Fibroblast of mammary gland (primary cell): ENCODE measurements at places on chromosomes 6 and 20.

DNA sequence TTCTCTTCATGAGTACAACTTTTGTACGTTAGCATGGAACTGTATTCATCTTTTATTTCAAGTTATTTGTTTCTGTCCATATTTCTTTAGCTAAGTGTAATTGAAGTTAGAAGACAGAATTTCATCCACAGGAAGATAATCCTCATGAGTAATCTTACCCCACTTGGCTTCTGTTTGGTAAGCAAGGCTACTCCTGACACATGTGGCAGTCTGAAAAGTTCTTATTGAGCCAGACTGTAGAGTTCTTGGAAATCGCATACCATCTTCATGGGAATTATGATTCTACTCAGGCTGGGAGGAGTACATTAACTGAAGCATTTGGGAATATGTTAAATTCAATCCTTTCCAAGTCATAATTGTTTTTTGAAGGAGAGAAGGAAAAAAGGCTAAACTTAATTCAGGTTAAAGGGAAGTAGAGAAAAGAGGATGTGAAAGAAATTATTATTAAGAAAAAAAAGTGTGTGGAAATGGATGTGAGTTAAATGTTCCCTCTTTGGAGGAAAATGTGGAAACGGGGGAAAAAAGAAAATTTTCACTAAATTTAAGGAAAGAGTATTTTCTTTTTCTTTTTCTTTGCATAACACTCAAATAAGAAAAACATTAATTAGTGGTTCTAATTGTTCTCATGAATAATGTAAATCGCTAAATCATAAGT is 41.5 kb upstream of the TENT5A start:
- peak; percentile 76 for DNase-seq

- no peak for DNase-seq
Measured at GRCh38 chr6:36499918-36500317, 47.4 kb downstream of the STK38 start.

- peak; percentile 47 for DNase-seq
Measured at GRCh38 chr6:15389084-15389764, 143.4 kb downstream of the JARID2 start.

- peak; percentile 11 for DNase-seq
Measured at GRCh38 chr6:49082611-49083010, 380.4 kb downstream of the MMUT start.

GRCh38 chr6:138309695-138310094 is 68.0 kb upstream of the SMIM28 start:
- DNase-seq = no peak

- no peak for DNase-seq
Measured at GRCh38 chr6:71015392-71015791, 58.5 kb upstream of the B3GAT2 start.

DNA sequence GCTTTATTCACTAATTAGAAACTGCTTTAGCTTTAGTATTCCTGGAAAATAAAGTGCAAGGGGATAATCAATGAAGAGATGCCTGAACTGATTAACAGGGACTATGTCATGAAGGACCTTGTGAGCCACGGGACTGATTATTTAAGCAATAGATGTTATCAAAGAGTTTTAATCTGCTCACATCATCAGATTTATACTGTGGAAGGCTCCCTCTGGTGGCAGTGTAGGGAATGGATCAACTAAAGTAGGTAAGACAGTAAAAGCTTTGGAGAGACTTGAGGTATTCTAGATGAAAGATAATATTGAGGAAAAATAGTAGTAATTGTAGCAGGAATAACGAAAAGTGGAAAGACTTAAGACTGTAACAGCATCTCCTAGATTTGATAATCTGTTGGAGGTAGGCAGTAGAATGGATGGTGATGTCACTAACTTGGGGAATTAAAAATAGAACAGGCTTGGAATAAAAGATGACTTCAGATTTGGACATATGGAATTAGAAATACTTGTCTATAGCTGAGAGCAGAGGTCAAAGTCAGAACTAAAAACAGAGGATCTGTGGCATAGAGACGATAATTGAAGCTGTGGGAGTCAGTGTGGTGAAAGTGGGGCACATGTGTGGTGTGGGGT is 80.3 kb upstream of the HTR1E start:
- peak; percentile 39 for DNase-seq

DNA sequence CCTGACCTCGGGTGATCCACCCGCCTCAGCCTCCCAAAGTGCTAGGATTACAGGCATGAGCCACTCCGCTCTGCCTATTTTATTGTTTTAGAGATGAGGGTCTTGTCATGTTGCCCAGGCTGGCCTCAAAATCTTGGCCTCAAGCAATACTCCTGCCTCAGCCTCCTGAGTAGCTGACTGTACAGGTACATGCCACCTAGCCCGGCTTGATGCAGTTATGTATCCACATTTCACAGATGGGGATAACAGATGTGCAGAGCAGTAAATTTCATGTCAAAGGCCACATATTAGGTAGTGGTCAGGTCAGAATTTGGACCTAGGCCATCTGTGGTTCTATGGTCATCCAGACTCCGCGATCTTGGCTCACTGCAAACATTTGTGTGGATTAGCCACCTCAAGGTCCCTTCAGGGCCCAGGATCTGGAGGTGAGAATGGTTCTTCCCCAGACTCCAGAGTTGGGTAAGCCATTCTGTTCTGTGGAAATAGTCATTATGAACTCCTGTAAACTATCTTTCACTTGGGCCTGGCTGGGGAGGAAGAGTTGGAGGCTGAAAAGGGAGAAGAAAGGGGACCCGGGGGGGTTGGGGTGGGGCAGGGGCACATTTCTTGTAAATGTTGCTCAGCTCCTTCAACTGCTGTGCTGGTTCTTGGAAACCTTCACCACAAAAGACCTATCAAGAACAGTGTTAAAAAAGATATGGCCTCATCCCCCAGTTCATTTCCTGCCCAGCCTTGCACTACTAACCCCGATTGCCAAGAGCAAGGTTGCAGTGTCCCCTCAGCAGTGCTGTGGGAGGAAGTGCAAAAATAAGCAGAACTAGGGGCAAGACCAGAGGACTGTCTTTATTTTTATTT is 13.0 kb downstream of the PIM1 start:
- no peak for DNase-seq

DNA sequence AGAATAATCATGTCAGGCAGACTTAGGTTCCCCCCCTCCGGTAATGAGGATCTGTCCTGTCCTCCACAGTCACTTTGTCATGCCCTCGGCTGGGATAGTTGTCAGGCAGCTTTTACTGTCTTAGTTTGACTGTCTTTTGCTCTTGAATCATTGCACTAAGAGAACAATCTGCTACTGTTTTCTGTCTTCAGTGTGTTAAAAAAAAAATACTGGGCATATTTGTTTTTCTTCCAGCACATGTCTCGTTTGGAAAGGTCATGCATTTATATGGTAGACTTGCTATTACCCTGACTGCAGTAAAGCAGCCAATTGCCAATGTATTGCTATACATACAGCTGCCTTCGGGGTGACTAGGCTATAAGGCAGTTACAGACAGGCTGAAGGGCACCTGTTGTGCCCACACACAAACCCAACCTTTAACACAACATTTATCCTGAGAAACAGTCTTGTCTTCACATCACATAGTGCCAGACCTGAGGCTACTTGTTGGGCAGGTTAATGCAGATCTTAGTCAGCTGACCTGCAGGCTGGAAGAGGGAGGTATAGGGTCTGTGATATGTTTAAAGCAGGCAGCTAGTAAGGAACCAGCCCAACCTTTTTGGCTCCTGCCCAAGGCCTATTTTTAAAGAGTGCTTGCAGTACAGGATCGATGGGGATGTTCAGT is 26.7 kb downstream of the ARFGEF3 start:
- no peak for DNase-seq

- DNase-seq = no peak
Measured at GRCh38 chr6:143505111-143505510, 6.4 kb downstream of the FUCA2 start.

- DNase-seq = peak; percentile 18
Measured at GRCh38 chr6:103122766-103123601, 1729.5 kb downstream of the GRIK2 start.

GRCh38 chr6:163750431-163751031 is 336.0 kb downstream of the QKI start:
- DNase-seq = no peak

GRCh38 chr20:35232575-35232974 is 6.1 kb downstream of the MMP24 start:
- DNase-seq = peak; percentile 29

DNA sequence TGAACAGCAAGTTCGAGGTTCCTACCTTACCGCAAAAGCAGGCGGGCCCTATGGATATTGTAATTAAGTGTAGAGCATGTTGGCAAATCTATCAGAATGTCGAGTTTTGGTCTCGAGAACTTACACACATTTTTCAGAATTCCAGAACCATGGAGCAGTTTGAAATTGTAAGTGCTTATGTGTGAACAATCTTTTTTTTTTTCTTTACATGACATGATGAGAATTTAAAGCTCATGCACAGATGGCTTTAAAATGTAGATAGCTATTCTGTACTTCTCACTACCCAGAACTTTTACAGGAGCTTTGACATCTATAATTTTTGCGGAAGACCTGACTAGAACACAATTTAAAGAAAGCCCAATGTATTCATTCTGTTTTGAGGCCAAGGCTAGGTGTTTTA is 117.8 kb upstream of the RSPO3 start:
- DNase-seq = no peak

GRCh38 chr6:16564436-16564835 is 196.8 kb downstream of the ATXN1 start:
- no peak for DNase-seq

DNA sequence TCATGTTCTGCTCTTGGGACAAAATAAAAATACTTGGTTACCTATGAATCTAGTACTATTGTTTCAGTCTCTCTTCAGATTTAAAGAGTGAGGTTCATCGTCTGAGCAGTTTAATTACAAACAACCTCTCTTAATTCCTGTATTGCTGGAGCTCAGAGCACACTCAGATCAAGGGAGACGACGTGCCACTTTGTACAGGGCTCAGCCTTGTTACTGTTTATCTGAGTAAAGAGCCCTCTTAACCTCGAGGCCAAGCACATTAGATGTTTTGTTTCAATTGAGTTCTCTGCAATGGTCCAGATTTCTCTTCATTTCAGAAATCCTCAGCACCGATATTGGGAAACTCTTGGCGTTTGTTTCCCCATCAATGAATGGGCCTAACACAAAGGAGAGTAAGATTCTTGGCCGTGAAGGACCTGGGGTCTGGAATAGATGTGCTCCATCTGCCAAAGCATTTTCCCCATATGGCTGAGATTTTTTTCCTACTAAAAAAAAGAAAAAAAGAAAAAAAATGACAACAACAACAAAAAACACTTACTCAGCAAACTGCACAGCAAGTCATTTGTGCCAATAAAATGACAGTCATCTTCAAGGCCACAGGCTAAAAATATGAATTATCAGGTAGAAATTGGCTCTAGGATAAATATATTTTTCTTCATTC is 82.6 kb upstream of the CCN6 start:
- DNase-seq = no peak

- no peak for DNase-seq
Measured at GRCh38 chr6:51199733-51200260, 381.1 kb downstream of the TFAP2B start.

DNA sequence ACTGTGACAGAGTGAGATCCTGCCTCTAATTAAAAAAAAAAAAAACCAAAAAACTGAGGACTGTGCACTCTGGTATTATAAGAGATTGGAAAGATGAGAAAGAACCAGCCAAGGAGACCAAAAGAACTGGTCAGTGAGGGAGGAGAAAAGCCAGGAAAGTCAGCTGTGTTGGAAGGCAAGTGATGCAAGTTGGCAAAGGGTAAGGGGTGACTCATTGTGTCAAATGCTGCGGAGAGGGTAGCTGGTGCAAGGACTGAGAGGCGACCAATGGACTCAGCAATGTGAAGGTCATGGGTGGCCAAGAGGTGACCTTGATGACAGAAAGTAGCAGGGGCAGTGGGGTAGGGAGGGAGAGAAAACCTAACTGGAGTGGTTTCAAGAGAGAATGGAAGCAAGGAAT is 27.4 kb upstream of the LRRN4 start:
- peak; percentile 73 for DNase-seq

- peak; percentile 98 for DNase-seq
Measured at GRCh38 chr6:63804381-63804956, 168.9 kb downstream of the PHF3 start.

GRCh38 chr6:52164319-52165094 is 21.7 kb upstream of the IL17A start:
- no peak for DNase-seq

DNA sequence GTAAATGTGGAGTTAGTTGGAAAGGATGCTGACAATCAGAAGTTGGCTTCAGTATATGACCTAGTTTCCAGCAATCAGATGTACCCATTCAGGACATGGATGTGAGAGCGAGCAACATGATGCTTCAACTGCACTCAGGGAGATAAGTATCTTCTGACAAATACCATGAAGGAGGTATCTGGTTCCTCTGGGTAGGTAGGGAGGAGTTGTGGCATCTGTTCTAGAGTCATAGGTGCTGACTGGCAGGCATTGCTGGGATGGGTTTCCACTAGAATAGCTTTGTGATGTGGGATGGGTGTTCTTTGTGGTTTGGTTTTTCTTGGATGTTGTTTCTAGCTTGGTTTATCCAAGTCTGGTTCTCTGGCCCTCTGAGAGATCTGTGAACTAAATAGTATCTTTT is 3.9 kb upstream of the REV3L start:
- DNase-seq = no peak

- DNase-seq = no peak
Measured at GRCh38 chr20:44137266-44137801, 49.7 kb downstream of the JPH2 start.

GRCh38 chr20:53330601-53331140 is 263.0 kb downstream of the ZNF217 start:
- DNase-seq = peak; percentile 16

- no peak for DNase-seq
Measured at GRCh38 chr20:36800410-36800809, 26.8 kb upstream of the DSN1 start.

- DNase-seq = peak; percentile 97
Measured at GRCh38 chr6:28589234-28589956, 63.7 kb downstream of the GPX5 start.

GRCh38 chr20:51583499-51583898 is 41.0 kb upstream of the NFATC2 start:
- DNase-seq = no peak
